ENCODE measurements at places on chromosomes 3 and 15.

GRCh38 chr3:60512506-60512905 is 738.7 kb downstream of the FHIT start:
- no peak for DNase-seq

GRCh38 chr3:124837730-124838186 is 49.4 kb downstream of the ITGB5 start:
- DNase-seq = peak; percentile 84

DNA sequence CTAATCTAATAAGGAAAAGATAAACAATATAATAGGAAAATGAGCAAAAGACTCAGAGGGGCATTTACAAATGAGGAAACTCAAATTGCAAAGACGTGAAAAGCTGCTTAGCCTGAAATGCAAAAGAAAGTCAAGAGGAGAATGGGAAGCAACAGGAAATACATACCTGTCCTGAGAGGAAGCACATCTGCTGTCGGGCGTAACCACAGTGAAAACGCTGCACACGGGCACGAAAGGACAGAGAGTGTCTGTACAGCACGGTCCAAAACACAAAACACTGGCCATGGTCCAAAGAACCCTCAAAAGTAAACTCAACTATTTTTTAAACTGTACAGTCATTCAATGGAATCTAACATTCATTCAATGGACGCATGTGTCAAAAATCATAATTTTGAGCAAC is 100.6 kb downstream of the CHSY1 start:
- DNase-seq = no peak

GRCh38 chr15:52020221-52021085 is 1.4 kb downstream of the MAPK6 start:
- no peak for DNase-seq

GRCh38 chr3:95082191-95082590 is 1019.3 kb downstream of the NSUN3 start:
- DNase-seq = peak; percentile 54

DNA sequence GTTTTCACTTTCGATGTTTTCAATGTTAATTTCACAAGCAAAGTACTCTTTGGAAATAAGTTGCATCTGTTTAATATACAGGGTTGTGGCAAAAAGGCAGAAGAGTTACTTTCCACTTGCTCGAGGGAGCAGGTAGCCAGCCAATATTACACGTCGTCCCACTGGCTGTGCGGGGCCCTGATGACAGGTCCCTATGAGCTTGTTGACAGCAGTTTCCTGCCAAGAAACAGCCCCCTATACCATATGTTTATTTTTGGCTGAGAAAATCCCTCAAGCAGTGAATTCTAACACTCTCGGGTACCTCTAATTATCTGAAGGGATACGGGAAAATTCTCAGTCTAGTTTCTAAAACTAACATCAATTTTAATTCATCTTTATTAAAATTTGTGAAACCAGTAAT is 116.8 kb upstream of the SGO1 start:
- no peak for DNase-seq

DNA sequence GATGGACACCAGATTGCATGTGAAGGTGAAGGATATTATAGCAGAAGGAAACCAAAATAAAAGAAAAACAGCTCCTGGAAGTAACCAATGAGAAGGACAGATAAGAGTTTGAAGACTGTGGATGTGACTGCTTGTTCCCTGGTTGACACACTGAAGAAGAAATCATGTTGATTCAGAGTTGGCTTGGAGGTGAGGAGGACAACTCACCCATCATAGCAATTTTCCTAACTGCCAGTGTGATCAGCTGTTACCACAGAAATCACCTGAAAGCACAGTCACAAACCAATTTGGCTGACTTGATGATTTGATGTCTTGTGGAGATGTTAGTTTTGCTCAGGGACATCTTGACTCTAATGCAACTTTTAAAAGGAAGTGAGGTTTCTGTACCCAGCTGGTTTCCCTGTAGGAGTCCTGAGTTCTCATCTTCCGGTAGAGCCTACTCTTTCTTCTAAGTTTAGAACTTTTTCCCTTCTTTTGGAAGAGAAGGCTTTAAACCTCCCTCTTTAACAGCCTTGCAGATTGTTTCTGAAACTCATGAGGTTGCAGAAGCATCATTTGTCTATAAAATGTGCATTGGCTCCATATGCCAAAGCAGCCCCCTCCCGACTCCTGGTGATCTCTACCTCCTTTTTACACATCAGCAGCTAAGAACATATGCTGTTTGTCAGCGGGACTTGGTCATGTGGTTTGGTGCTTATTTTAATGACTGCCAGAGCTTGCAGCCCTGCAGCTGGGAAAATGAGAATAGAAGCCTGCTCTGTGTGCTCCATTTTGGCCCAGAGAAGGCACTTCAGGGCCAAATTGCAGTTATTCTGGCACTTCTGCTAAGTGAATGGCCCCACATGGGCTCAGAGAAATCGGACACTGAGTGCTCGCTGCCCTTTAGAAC is 10.3 kb downstream of the ATG7 start:
- DNase-seq = peak; percentile 64

DNA sequence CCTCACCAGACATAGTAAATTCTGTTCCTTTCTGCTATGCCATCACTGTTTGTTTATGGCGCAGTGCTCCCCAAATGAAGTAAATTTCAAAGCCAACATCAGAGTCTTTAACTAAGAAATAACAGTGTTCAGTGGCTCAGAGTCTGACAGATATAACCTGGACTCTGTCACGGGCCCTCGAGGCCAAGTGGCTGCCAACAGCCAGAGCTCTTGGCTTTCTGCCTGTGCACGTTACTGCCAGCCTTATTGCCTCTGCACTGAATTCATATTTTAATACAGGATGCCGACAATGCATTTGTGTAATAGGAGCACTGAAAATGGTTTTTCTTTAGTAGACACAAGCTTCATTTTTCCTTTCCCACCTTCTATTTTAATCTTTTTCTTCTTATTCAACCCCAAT is 219.9 kb downstream of the NLGN1 start:
- DNase-seq = no peak

GRCh38 chr15:69074001-69074842 is 59.7 kb downstream of the NOX5 start:
- DNase-seq = peak; percentile 93

DNA sequence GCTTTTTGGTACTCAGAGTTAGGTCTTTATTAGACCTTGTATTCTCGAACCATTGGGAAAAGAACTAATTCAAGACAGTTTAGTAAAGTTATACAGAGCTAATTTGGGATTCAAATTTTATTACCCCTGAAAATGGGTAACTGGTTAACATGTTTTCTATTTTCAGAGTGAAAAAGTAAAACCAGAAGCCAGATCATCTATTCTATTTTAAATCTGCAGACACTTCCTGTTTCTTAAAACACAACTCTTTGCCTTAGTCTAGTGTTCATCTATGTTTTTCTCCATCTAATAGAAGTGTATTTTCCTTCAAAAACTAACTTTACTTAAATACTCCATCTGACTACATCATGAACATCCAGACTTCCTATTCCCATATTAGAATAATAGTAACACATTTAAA is 113.4 kb downstream of the CCNL1 start:
- no peak for DNase-seq

- DNase-seq = no peak
Observed at GRCh38 chr15:38242055-38242454, 10.6 kb upstream of the SPRED1 start.

- DNase-seq = no peak
Observed at GRCh38 chr3:142878649-142879300, 10.1 kb downstream of the PCOLCE2 start.
